Brain (organoid and tissue), 16 donors: ENCODE measurements at places on chromosomes 2 and 18.
A peak's percentile ranks its signal among the peaks of the same experiment; 100 is the strongest.

DNA sequence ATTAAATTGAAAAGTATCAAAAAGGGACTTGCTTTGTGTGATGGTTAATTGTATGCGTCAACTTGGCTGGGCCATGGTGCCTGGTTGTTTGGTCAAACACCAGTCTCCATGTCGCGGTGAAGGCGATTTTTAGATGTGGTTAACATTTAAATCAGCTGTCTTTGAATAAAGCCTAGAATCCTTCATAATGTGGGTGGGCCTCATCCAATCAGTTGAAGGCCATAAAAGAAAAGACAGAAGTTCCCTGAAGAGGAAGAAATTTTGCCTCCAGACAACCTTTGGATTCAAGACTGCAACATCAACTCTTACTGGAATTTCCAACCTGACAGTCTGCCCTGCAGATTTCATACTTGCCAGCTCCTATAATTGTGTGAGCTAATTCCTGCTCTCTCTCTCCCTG, 160.5 kb downstream of the SH3BP4 start:
- DNase-seq = no peak

DNA sequence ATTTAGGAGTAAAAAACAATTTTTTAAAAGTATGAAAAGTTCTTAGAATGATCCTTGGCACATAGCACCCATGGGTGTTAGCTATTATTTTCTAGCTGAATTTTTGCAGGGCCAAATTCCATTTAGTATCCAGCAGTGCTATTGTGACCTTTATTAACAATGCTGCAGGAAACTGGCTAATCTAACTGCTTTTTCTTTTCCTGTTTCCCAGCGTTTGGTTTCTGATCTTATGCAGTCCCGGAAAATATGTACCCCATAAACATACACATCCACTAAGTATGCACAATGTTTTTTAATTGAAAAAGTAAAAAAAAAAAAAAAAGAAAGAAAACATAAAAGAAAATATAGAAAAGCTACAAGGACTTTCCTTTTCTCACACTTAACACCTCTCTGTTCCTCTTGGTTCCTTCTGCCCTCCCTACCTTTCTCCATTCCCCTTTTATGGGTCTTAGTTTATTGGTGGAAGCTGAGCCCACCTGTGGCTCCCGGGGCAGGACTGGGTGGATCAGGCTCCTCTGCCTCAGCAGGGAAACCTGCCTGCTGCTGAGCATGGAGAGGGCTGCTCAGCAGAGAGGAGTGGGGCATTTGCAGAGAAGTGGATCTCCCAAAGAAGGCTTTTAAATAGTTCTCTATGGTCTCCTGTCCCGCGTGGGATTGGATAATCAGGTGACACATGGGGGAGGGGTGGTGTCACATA, 9.3 kb upstream of the SLC16A14 start:
- DNase-seq = no peak

DNA sequence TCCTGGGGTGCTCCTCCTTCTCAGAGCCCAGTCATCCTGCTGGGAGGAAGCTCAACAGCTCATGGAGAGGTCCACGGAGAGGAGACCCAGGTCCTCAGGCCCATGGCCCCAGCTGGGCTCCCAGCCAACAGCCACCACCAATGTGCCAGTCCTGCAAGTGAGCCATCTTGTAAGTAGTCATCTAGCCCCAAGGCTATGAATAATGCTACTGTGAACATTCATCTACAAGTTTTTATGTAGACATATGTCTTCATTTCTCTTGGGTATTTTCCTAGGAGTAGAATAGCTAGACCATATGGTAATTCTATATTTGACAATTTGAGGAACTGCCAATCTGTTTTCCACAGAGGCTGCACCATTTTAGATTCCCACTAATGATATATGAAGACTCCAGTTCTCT, 166.1 kb downstream of the MTCL1 start:
- DNase-seq = no peak

DNA sequence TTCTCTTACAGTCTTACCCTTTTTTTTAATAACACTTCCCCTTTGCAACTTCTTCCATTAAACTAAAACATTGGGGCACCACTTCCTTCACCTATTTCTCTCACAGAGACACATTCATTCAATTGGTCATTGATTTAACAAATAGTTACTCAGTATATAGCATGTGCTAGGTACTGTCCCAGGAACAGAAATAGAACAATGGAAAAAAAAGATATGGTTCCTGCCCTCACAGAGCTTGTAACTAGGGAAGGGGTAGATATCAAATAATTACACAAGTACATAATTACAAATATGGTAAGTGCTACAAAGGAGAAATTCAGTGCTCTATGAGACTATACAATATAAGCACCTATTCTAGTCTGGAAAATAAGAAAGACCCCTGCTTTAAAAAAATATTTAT, 165.5 kb upstream of the RBBP8 start:
- DNase-seq = no peak

- DNase-seq = no peak
Observed at GRCh38 chr2:170212625-170213280, 34.8 kb downstream of the MYO3B start.

- DNase-seq = no peak
Observed at GRCh38 chr2:207513551-207514257, 16.1 kb upstream of the CREB1 start.

DNA sequence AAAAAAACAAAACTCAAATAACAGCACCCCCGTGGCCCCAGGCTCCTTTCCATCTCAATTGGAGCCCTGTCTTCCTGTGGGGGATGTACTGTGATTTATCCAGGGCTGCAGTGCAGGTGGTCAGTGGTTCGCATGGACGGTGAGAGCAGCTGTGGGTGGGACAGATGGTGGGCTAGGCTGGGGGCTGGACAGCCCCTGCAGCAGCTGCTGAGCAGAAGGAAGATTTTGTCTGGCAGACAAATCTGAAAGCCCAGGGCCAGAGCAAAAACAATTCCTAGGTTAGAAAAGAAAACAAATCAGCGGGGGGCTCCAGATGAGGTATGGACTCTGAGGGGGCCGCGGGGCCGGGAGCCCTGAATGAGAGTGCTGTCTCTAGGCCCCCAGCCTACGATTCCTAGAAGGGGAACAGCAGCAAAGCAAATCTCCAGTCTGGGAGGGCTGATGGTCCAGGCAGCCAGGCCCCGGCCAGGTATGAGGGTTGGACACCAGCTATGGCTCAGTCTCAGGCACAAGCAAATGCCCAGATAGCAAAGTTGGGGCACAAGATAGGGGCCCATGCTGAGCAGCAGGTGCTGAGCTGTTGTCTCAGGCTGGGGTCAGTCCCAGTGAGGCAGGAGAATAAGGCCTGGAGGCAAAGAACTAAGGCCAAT, 45.4 kb downstream of the SOWAHC start:
- no peak for DNase-seq

GRCh38 chr2:224851811-224852210, 135.6 kb upstream of the CCDC195 start:
- DNase-seq = no peak

DNA sequence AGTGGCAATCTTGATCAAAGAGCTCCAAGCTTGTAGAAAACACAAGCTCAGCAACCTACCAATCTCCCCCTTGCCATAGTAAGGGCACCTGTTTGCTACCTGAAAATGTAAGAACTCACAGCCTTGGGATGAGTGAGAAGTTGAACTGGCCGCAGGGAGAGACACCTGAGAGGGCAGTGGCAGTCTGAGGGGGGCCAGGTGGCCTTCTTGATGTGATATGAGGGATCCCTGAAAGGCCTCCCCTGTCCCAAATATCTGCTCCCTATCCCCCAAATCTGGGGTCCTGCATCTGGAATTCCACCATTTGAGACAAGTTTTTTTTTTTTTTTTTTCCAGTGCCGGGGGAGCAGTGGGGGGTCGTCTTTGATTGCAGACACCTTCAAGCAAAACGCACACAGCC, 230.2 kb upstream of the SMAD2 start:
- DNase-seq = no peak

DNA sequence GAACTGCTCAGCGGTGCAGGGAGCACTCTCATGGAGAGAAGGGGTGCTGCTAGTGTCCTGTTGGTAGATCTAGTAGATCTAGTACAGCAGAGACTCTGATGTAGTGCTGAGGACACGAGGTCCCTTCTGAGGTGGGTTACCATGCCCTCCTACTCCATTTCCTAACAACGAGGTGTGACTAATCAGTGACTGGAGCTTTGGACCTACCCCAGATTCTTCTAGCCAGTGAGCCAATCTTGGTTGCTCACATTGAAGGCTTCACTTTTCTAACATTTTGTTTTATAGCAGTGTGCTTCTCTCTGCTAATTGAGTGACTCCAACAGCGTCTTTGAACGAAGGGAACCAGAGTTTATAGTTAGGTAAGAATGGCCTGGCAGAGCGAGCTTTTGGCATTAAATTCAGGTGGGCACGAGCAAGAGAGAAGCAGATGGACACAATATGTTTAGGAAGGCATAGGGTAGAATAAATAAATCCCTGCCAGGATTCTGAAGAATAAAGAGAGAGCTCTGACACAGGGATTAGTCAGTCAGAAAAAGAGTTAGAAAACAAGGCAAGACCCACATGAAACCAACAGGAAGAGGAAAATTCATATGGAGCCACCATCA, 306.0 kb upstream of the RAB12 start:
- no peak for DNase-seq

DNA sequence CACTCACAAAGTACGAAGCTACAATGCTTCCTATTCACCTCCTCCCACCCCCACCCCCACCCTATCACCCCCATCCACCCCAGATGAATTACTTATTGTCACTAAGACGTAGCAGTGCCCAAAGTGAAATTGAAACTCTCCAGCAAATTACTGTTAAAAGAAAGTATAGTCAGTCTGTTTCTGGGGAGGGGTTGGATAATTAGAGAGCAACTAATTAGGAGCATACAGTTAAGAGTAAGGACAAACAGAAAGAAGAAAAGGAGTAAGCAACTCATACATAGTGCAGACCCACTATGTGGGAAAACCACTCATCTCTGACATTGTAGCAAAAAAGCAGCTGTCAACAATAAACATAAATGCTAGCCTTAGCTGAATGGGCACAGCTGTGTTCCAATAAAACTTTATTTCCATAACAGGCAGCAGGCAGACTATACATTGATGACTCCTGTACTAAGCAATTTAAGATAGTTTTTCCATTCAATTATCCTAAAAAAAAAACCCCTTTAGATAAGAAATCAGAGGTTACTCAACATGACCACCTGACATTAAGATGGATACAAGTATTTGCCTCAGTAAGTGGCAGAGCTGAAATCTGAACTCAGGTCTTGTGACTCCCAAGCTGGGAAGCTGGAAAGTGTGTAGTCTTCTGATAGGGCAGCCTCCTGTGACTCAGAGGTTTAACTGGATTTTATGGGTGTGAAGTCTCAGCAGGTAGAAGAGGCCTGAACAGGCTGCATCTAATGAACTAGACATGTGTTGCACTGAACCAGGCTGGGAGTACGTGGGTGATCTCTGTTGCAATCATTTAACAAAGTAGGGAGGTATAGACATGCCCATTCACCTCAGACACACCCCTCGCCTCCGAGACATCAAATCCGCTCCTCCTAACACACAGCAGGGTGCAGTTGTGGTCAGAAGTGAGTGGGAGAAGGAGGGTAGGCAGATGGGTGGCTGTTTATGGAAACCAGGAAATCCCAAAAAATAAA, 171.8 kb upstream of the KLF7 start:
- no peak for DNase-seq

- peak; percentile 80 for DNase-seq
Observed at GRCh38 chr2:144513388-144514101, 6.4 kb downstream of the ZEB2 start.
